Right ventricle myocardium superior (tissue), 1 donor: ENCODE measurements at places on chromosomes 16 and 17. TPM values are rescaled to one million over a fixed set of nuclear protein-coding genes. Genes with fewer than 3 reads are reported as not detected.
A peak's percentile ranks its signal among the peaks of the same experiment; 100 is the strongest.

DNA sequence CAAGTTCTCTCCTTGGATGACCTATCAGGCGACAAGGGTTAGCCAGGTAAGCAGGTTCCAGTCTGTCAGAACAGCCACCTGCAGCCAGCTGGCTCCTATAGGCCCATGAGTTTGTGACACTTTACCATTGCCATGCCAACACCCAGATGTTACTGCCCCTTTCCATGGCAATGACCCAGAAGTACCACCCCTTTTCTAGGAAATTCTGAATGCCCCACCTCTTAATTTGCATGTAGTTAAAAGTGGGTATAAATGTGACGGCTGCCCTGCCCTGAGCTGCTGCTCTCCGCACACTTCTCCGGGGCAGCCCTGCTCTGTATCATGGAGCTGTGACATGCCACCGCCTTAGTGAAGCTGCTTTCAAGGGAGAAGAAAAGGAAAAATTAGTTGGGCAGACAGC, 10.0 kb upstream of the SECTM1 start:
- DNase-seq, result peak; percentile 6

DNA sequence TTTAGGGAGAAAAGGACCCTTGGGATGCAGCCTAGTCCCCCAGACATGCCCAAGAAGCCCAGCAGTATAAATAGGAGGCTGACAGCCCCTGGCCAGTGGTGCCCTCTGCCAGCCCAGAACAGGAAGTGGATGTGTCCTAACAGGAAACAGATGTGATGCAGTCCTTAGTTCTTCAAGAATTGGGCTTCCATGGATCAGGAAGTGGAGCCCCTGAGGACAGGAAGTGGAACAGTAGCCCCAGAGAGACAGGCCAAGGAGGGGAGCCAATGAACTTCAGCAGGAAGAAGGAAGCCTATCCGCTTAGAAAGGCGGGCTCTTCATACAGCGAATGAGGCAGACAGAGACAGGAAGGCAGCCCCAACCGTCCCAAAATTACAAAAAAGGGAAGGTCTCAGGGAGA, 7.2 kb downstream of the CTF1 start:
- DNase-seq, result peak; percentile 50

- DNase-seq, result peak; percentile 65
These were observed 763 bp upstream of the SOX9 start for GRCh38 chr17:72119873-72120641.

DNA sequence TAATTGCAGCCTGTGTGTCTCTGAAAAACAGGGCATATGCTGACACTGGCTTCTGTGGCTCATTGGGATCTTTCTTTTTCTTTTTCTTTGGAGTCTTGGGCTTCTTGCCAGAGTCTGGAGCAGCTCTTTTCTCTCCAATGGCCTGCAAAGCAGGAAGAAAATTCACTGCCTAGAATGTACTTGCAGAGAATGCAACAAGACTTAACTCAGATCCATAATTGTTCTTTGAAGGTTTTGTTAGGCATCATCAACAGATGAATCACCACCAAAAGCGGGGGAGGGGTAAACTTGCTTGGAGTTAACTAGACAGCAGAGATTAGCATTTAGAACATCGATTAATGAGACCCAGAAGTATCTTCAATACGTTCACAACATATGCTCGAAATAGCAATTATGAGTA, 100.9 kb downstream of the TOX3 start:
- no peak for DNase-seq

DNA sequence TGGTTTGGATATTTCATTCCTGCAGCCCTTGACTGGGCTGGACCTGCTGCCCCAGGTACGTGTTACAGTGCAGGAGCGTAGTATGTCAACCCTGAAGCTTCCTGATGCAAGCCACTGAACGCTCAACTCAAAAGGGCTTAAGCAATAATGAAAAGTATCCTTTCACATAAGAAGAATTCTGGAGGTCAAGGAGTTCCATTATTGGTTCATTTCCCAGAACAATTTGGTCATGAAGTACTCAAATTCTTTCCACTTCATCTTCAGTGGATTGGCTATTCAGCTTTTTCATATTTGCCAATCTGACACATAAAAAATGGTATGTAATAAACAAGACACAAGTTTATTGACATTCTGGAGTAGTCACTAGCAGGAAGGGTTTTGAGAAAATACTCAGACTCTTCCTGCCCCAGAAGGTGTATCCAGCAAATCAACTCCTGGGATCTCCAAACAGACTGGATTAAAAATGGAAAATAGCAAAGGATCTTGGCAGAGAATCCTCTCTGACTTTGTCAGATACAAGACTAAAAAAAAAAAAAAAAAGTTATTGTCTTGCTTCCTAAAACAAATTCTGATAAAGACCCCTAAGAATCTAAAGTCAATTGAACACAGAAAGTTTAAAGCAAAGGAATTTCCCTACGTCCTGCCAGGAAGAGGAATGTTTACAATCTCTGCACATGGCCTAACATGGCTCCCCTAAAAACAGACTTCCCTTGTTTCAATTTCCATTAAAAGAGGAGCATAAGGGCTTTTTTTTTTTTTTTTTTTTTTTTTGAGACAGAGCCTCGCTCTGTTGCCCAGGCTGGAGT, 37.5 kb upstream of the WSB1 start:
- DNase-seq, result no peak

DNA sequence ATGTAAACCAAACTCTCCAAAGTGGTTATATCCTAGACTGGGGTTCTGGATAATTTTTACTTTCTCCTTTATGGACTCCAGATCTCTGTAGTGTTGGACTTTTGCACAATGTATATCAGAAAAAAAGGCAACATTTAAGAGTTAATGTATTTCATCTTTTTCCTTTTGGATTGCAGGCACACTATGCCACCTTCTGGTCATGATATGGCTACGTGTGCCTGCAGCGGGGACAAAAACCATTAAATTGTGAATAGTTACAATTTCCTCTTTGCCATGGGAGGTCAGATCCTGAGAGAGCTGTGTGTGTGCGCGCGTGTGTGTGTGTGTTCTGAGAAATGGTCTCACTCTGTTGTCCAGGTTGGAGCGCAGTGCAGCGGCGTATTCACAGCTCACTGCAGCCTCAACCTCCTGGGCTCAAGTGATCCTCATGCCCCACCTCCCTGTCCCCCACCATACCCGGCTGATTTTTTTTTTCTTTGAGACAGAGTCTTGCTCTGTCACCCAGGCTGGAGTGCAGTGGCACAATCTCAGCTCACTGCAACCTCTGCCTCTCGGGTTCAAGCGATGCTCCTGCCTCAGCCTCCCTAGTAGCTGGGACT, 4.3 kb upstream of the SGF29 start:
- DNase-seq, result no peak

DNA sequence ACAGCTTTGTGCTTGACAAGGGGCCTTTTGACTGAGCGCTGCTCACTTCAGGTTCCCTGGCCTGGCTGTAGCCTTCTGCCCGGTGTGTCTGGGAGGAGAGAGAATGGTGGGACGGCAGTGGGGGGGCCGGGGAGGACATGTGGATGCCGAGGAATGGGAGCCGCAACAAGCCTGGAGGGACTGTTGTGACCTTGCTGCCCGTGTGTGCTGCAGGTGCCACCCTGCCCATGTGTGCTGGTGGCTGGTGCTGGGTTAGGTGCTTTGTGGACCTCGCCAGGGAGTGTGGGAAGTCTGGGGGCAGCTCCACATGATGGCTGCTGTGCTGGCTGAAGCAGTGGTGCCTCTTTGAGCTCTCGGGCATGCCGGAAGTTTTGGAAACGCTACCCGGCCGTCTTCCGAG, 132.1 kb downstream of the LAT start:
- DNase-seq, result no peak

DNA sequence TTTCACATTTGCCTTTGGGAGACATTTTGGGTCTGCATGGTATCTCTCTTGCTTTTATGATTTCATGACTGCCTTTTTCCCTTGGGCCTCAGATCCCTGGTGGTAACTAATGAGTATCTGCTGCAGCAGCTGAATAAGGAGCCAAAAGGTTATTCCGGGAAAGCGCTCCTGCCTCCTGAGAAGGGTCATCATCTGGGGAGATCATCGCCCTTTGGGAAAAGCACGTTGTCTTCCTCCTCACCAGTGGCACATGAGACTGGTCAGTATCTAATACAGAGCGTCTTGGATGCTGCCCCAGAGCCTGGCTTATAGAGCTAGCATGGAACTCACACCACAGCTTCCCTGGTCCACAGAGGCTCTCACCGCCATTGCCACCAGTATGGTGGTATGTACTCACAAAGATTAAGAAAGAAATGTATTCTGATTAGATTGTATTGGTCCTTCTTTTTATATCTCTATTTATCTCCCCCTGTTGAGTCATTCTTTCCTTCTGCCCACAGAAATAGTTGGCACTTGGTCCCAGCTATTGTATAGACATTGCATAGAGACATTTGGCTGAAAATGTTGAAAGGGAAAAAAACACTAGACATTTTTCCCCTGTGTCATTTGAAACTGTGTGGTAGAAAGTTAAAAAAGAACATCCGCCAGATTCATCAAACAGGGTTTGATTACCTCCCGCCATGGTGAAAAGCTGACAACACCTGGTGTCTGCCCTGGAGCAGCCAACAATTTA, 8.4 kb downstream of the TPPP3 start:
- no peak for DNase-seq

DNA sequence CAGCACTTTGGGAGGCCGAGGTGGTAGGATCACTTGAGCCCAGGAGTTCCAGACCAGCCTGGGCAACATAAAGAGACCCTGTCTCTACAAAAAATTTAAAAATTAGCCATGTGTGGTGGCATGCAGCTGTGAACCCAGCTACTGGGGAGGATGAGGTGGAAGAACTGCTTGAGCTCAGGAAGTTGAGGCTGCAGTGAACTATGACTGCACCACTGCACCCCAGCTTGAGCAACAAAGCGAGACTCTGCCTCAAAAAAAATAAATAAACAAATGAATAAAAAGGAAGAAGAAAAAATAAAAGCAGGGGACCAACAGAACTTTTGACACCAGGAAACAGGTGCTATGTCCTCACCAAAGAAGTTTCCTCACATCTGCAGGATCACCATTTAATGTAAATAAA, 14.2 kb downstream of the TERF2 start:
- no peak for DNase-seq

GRCh38 chr17:59897090-59897489, 4.2 kb downstream of the RPS6KB1 start:
- no peak for DNase-seq

DNA sequence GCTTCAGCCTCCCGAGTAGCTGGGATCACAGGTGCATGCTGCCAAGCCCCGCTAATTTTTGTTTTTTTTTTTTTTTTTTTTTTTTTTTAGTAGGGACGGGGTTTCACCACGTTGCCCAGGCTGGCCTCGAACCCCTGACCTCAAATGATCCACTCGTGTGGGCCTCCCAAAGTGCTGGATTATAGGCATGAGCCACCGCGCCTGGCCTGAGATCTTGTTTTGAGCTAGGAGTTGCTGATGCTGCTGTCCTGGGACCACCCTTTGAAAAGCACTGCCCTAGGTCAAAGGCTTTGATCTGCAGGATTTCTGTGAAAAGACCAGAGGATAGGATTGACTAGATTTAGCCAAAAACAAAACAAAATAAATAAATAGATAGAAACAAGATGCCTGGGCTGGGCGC, 798 bp upstream of the SLC39A11 start:
- no peak for DNase-seq

DNA sequence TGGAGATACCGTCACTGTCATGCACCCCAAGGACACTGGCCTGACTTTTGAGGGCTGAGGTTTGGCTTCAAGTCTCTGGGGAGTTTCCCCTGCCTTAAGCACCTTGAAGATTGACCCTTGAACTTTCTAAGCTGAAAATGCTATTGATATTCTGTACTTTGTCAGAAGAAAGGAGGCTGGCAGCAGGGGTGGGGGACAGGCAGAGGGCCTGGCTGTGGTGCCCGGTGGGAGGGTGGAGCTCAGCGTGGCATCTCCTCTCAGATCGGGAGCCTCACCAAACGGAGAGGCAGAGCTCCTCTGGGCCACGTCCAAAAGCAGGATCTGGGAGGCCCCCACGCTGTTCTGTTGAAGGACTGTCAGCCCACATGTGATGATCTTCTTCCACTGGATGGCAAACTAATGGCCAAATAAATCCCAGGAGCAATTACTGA, 305.2 kb upstream of the IRX3 start:
- no peak for DNase-seq

DNA sequence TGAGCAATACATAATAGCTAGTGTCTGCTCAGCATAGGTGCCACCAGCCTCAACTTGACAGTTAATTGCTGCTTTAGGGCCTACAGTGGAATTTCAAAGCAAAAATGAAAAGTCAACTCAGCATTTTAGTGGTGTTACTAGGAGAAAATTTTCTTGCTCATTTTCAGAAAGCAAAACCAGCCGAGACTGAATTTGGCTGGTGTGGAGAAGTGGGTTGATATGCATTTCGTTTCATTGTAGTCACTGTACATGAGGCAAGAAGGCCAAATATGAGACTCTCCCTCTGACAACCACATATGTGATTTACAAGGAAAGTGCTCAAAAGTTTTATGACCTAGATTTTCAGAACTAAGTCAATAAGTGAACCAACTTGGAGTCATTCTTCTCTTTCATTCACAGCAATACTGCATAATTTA, 54.0 kb downstream of the DUSP14 start:
- DNase-seq, result no peak

DNA sequence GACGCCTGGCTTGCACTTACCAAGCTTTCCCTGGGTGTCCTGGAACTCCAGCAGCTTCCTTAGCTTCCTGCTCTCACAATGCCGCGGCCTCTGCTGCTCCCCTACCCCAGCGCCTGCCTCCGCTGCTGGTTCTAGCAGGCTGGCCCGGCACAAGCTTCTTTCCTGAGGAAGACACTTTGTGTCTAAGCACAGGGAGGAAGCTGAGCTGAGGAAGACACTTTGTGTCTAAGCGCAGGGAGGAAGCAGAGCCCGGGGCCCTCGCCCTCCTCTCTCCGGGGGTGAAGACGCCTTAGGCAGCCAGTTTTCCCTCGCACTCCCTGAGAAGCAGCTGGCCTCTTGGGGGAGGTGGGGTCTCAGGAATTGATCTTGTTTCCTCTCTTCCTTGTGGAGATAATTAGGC, 64.9 kb downstream of the PLD6 start:
- DNase-seq, result no peak

DNA sequence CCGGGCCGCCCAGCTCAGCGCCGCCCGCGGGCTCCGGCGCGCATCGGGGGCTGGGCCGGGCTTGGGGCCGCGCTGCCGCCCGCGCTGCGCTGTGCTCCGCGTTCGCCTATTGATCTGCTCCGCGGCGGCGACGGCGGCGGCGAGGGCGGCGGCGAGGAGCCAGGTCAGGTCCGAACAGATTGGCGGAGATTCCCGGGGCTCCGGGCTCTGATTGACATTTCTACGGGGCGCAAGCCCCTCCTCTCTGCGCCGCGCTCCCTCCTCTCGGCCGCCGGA, 559 bp downstream of the IRX3 start:
- peak; percentile 78 for DNase-seq

SPIRE2 gene
- 1.2 TPM for total RNA-seq

CEMP1 gene
- total RNA-seq, result not detected

SDR42E1 gene
- total RNA-seq, result 0.73 TPM
